ENCODE measurements at places on chromosomes 6 and 20. TPM values are rescaled to one million over a fixed set of nuclear protein-coding genes. Genes with fewer than 3 reads are reported as not detected.

The PAK5 gene
- 1.1 TPM for total RNA-seq

The PXDC1 gene
- total RNA-seq, result 1.8 TPM

The WFDC6 gene
- not detected for total RNA-seq

The SLCO4A1 gene
- total RNA-seq, result 38.3 TPM

The RBBP8NL gene
- total RNA-seq, result 0.66 TPM

The TSBP1 gene
- total RNA-seq, result not detected

GRCh38 chr6:20403766-20404640 is 2.3 kb downstream of the E2F3 start:
- peak; percentile 69 for DNase-seq

DNA sequence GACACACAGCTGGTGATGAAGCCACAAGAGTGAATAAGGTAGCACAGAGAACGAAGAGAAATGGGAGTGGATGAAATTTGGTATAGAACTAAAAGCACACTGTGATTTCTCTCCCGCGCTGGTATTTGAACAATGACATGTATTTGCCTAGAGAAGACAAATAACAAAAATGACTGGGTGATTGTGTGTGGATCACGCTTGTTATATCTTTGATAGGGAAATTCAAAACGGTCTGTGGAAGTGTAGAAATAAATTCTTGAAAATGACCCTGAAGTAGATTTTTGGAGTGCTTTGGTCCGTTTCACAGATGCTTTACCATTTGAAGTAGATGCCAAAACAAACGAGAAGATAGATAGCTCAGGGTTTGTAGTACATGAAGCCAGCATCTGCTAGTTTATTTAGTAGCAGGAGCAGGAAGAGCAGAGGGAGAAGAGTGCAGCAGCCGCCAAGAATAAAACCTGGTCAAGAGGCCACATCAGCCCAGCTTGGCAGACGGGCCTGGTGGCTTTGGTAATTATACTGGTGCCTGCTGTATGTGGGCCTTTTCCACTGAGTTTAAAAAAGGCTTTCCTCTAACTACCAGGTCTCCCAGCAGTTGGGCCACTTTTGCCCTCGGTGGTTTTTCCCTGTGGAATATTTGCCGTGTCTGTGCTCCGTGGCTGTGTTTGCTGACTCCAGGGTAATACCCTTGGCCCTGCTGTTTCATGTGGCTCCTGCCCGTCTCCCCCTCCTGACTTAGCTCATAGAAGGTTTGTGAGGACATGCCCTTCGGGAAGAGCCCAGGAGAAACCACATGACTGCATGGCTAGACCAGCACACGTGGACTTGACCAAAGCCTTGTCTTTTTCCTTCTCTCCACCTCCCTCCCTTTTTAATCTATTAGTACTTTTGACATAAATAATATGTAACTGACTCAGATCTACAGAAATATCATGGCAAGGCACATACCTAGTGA is 294.0 kb downstream of the SOX4 start:
- DNase-seq, result no peak

DNA sequence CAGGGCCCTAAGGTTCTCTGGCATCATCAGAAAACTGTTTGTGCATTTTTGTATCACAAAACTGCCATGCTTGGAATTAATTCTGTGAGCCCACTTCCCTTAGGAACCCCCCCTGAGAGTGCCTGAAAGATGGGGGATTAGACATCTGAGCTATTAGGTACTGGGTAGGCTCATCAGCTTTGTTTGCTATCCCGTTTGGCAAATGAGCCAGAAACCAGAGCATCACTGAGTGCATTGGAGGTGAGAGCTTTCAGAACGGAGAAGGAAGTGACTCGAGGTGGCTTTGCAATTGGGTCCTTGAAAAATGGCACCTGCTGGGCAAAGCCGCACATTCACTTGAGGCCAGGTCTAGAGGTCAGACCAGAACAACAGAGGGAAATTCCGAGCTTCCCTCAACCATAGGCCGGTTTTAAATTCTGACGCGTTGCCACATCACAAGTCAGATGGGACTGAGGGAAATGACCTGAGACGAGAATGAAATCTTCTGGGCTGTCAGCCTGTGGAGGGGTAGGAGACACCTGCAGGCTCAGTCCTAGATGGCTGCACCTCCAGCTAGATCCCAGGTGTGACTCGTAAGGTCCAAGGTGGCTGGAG is 8.4 kb upstream of the GLP1R start:
- DNase-seq, result no peak

DNA sequence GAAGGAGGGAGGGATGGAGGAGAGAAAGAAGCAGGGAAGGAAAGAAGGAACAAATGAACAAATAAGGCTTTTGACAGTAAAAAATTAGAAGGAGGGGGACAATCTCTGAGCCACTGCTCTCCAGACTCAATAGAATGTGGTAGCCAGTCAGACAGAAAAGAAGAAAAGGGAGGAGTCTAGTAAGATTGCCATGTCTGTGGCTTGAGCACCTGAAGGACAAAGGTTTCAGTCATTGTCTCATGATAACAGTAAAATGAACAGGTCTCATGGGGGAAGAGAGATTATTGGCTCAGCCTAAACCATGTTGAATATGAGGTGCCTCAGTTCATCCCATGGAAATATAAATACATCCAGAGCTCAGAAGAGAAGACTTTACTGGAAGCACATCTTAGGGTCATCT is 14.0 kb upstream of the LOC128125822 start:
- no peak for DNase-seq

GRCh38 chr6:73739096-73739495 is 43.1 kb downstream of the CD109 start:
- peak; percentile 84 for DNase-seq
